ENCODE measurements at places on chromosomes 13 and 19. TPM values are rescaled to one million over a fixed set of nuclear protein-coding genes. Genes with fewer than 3 reads are reported as not detected.

- DNase-seq = no peak
Observed at GRCh38 chr19:14349426-14349825, 31.8 kb upstream of the ADGRE5 start.

DNA sequence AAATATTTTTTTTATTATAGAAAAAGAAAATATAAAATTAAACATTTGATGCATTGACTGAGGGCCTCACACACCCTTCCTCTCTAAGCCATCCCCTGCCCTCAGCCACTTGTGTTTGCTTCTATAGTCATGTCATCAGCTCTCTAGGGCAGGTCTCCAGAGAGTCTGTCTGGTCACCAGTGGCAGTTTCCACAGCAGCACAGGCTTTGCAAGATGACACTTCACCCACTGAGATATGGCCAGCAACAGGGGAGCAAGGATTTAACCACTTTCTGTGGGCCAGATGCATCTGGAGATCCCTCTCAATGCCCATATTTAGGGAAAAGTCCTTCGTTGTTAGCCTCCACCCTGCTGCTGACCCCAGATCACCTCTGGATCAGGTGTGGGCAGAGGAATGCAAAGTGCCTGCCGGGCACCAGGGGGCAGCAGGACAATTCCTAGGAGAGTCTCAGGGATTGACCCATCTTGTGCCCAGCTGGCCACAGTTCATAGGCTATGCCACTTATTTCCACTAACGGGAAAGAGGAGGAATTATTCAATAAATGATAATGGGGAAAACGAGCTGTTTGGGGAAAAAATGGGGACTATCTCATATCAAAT, 4.8 kb downstream of the ABCC4 start:
- DNase-seq = no peak

DNA sequence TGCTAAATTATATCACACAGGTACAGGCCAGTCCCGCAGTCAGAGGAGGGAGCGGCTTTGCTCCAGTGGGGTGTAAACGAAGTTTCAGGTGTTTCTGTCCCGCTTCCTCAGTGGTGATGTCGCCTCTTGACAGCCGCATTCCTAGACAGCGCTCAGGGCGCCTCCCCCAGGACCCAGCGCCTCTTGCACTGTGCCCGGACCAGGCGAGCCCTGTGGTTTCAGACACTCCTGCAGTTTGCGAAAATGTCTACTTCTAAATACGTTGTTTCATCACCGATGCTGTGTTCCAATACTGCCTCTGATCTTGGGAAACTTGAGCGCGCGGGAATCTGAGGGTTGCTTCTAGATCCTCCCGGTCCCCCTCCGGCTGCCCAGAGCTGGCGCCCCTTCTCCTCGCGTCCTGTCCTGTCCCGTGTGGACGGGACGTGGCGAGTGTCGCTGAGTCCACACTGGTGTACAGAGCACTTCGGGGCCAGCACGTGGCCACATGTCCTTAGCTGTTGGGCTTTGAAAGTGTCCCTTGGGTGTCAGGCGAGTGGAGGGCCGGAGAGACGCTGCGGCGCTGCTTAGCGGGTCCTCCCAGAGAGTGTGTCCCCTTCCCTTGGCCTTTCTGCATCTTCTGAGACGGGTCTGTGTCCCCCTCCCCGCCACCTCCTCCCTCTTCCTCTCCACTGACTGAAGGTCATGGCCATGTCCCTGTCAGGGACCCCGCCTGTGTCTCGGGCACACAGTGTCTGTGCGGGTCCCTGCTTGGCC, 14.6 kb upstream of the RPS15 start:
- no peak for DNase-seq

Gene CLEC4M
- 0.59 TPM for total RNA-seq

Measured in skin of body (tissue), 3 donors.